ENCODE measurements at places on chromosomes 2 and 18. TPM values are rescaled to one million over a fixed set of nuclear protein-coding genes. Genes with fewer than 3 reads are reported as not detected.

- DNase-seq: no peak
These were observed 25.4 kb upstream of the CNTNAP5 start for GRCh38 chr2:123999681-124000080.

- peak; percentile 70 for DNase-seq
These were observed 38.5 kb downstream of the PNO1 start for GRCh38 chr2:68196120-68196716.

Gene DNAJC5G
- total RNA-seq: 1.0 TPM

Gene ANO7
- 1.0 TPM for total RNA-seq

DNA sequence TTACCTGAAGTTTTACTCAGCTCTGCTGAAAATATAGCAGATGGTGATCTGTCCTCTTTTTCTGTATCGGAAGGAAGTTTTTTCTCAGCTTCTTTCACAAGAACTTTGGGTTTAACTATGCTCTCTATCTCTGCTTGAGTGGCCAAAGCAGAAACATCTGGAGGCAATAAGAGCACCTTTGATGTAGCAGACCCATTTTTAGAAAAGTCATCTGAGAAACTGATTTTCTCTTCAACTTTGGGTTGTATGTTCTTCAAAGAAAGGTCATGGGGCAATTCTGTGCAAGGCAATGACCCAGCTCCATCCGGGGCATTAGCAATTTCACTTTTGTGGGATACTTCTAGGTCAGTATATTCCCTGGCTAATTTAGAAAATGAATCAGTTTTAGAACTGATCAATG is 25.2 kb downstream of the RTN4 start:
- DNase-seq: no peak

DNA sequence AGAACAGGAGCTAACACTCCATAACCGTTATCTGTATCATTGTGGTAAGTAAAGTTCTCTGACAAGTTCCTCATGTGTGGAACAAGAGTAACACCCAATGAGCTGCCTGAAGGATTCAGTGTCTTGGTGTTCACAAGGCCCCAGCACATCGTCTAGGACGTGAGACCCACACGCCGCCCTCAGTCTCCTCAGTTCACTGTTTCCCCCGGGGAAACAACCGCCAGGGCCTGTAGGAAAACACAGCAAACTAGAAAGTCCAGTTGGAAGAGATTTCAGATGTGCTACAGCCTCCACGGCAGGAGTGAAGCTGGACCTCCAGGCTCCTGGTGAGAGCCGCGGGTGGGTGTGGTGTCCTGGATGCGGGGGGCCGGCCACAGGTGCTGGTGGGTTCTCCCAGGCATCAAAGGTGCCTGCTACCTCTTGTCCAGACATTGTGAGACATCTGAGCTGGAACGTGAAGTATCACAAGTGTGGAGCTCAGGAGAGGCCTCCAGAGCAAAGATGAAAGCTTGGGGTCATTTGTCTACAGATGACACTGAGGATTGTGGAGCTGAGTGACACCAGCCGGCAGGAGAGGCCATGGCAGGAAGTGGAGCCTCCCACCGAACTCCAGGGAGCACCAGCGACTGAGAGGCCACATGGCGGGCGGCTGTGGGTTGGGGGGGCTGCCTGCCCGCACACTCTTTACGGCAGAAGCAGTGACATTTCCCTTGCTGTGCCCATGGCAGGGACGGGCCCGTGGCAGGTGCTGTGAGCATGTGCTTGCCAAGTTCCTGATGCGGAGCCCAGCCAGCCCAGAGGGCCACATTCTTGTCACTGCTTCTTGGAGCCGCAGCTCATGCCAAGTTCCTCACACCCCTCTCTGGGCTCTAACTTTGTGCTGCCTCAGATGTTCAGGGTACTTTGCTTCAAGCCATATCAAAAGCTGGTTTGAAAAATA is 131.2 kb downstream of the TMEM18 start:
- DNase-seq: no peak

DNA sequence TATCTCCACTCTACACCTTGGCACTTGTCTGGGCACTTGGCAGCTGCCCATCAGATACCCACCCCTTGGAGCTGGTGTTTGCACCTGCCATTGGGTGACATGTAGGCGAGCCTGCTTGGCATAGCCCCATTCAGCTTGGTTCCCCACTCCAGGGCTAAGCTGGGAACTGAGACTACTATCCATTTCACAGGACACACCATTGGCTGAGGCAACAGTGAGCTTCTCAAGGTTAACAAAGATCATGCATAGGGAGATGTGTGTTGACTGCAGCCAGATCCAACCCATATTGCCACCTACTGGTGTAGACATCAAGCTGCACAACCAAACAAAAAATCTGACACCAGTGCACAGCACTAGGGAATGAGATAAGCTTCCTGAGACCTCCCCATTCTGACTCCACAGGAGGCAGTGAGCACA is 1389.8 kb upstream of the TMEFF2 start:
- DNase-seq: peak; percentile 1

Gene HIBCH
- 12.8 TPM for total RNA-seq

Data from dermis microvascular lymphatic vessel endothelial cell (primary cell).